Activated CD4-positive, alpha-beta T cell treated with anti-CD3 and anti-CD28 coated beads for 4 hours (primary cell): ENCODE measurements at places on chromosomes 2 and 18.

GRCh38 chr2:60602828-60603532 lies 49.5 kb upstream of the BCL11A start:
- no peak for DNase-seq

DNA sequence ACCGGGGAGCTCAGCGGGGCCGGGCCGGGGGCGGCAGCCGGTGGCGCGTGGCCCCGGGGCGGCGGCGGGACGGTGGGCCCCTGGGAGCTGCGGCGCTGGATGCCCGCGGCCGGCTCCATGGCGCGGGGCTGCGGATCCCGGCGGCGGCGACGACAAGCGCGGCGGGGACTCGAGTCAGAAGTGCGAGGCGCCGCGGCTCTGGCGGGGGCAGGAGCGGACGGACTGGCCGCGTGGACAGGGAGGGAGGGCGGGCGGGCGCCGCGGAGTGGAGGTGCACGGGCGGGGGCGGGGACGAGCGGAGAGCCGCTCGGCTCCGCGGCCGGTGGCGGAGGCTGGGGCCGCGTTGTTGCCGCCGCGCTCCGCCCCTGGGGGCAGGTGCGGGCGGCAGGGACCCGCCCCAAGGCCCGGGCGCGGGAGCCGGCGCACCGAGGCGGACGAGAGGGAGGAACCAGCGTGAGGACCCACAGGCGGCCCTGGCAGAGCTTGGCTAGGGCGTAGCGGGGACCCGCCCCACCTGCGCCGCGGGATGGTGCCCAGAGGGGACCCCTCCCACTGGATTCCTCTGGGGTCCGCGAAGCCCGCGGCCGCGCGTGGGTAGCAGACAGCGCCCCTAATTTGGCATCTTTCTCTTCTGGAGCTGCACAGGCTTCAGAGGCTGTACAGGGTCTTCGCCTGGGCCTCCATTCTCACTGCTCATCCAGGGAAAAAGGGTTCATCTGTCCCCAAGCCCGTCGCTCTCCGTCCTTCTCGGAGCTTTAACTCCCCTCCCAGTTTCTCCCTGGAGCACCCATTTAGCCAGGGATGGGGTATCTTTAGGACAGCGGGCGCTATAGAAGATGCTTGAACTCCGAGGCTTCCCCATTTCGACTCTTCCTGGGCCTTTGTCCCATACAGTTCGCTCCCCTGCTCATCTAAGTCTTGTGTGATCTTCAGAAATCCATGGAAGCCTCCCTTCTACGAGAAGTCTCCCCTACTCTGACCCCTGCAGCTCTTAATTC lies at the start of gene TMEM163:
TMEM163 (minus strand) TSS at position 184 of the 998 bp plus-strand sequence.
- DNase-seq = peak; percentile 7

DNA sequence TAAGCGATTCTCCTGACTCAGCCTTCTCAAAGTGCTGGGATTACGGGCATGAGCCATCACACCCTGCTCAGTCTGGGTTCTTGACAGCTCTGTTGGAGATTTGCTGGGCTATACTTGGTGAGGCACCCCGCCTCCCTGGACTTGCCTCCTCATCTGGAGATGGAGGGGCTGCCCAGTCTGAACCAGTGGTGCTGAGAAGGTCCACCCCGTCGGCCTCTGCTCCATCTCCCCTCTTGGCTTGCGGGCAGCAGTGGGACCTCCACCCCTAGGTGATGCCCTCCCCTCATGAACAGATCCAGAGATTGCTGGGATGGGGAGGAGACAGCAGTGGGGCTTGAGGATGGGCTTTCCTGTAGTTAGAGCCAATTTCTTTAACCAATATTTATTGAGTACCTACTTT lies 120.9 kb downstream of the CLIP4 start:
- DNase-seq = no peak

- DNase-seq = no peak
Observed at GRCh38 chr18:72246076-72246475, 298.1 kb downstream of the CBLN2 start.

DNA sequence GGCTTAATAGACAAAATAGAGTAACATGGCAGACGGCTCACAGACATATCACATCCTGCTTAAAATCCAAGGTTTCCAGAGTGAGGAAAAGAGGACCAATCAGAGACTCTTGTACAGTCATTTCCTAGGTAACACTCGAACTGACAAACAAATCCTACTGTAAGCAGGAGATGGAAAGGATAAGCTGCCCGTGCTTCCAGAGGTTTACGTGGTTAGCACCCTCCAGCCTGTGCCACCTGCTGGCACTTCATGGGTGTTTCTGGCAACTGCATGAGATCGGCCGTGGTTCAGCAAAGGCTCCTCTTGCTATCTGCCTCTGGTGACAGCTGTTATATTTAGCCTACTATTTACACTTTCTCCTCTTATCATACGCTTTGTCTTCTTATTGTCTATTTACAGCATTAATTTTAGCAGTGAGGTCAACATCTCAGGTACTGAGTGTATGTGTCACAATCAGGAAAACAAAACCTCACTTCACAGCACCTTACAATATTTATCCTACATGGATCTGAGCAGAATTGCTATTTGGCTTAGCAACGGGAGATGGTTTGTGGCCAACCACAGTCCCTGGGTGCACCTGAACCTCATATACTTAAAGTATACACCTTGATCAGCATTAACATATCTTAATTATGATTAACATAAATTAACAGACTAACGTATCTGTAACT lies 226.9 kb downstream of the TMEM163 start:
- DNase-seq = no peak

DNA sequence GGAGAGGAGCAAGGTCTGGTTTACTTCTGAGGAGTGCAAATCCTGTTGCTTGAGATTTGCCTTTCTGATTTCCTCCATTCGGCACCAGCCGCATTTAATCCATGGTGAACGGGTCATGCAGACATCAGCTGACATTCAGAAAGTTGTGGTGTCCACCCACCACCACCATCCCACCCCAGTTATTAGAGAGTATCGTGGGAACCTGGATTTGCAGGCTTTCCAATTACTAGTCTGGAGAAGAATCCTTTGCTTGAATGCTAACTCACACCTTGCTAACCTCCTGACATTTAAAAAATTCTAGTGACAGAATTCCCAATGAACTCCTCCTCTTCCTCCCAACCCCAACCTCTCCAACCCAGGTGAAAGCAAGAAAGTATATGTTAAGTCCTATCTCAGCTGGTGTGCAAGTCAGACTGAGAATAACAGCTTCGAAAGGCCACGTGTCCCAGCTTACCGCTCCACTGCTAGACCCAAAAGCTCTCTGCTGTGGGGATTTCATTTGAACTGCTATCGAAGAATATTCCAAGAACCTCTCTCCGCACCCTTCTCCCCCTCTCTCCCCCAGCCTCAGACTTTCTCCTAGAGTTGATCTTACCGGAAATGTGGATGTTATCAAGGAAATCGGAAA lies 17.7 kb downstream of the BCL11A start:
- DNase-seq = no peak

GRCh38 chr2:238251986-238252385 lies 12.1 kb upstream of the HES6 start:
- DNase-seq = no peak

GRCh38 chr2:165283342-165283741 lies 44.1 kb downstream of the SCN2A start:
- DNase-seq = no peak

GRCh38 chr2:39158351-39158750 lies 37.5 kb upstream of the SOS1 start:
- DNase-seq = no peak

DNA sequence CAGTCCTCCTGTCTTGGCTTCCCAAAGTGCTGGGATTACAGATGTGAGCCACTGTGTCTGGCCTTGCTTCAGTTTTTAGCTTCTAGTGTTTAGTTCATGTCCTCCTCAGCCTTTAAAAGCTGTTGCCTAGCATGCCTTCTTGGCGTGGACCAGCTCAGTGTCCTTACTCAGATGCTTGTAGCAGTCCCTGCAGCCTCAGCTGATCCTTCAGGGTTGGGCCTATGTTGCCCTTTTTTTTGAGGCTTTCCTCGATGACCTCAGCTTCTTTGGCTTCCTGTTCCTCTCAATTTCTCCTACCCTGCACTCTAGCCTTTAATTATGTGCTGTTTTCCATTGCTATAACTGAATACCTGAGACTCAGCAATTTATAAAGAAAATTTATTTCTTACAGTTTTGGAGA lies 57.7 kb downstream of the TANC1 start:
- DNase-seq = no peak

DNA sequence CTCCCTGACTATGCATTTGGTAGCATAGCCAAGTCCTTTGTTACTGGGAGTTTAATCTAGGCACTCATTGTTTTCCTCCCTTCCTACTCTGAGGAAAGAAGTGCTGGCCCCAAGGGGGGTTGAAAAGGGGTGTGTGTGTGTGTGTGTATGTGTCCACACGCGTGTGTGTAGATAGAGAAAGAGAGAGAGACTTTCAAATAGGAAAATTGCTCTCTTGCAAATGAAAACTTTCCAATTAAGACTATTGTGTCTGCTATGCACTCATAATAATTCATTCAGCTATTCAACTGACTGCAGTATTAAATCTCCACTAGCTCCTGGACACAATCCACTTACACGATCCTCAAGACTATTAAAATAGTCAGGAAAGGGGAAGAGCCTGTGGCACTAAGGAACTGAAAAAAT lies 92.9 kb upstream of the CSRNP3 start:
- no peak for DNase-seq

GRCh38 chr2:175571078-175571653 lies 389.7 kb upstream of the ATP5MC3 start:
- no peak for DNase-seq

DNA sequence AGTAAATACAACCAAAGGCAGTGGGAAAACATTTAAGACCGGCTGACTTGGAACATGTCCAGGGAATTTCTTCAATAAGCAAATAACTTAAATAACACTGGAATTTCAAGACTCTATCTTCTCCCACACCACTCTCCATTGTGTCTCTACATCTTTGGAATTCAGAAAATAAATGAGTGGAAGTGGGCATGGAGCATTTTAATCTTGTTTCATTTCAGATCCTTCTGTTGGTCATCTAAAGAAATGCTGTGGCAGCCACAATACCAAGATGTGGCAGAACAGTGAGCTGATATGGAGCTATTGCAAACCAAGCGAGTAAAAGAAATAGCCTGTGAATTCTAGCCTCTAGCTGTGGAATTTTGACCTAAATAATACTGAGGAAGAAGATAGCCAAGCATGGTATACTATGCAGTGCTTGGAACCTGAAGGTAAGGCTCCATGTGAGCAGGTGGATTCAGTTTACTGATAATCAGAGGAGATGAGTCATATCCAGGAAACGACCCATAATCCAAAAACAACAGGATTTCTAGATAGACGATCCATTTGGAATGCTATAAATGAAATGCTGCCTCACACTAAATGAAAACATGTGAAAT lies 157.1 kb upstream of the SCN7A start:
- no peak for DNase-seq
